Activated T-helper 17 cell treated with anti-CD3 and anti-CD28 coated beads, Interleukin-2, amount 50 U/mL, for 72 hours (primary cell): ENCODE measurements at places on chromosomes 1 and 21. TPM values are rescaled to one million over a fixed set of nuclear protein-coding genes. Genes with fewer than 3 reads are reported as not detected.

- ATAC-seq = peak; percentile 71
Observed at GRCh38 chr1:149997585-149998262, 12.8 kb downstream of the OTUD7B start.

GRCh38 chr1:94243665-94244064 lies 6.3 kb upstream of the ARHGAP29 start:
- ATAC-seq = no peak

Gene BTBD8
- total RNA-seq = 2.6 TPM

Gene AGT
- total RNA-seq = not detected

Gene GJA9
- not detected for total RNA-seq

GRCh38 chr1:207949571-207950195 lies 38.8 kb upstream of the CD34 start:
- no peak for ATAC-seq

GRCh38 chr1:75274920-75275506 lies 140.8 kb downstream of the LHX8 start:
- ATAC-seq = no peak

Gene SLAMF8
- total RNA-seq = 0.30 TPM

Gene KRTAP11-1
- not detected for total RNA-seq

Gene KAZN
- 0.74 TPM for total RNA-seq
